Occipital lobe (tissue), 3 donors: ENCODE measurements at places on chromosomes 6 and 20.

DNA sequence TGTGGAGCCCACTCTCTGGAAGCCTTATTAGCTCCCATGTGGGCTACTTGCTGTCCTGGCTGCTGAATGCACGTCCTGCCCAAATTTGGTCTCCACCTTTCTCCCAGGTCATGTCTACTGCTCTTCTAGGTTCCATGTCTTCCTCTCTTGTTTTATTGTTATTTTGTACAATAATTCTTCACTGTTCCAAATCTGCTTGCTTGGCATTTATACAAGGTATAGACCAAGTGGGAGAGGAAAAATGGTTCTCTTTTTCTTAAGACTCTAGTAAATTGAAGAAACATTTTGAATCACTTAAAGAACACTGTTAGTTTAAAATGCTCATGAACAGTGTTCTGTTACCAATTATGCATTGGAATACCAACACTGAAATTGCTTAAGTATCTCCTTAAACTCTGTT lies 81.6 kb upstream of the SCP2D1 start:
- no peak for DNase-seq

DNA sequence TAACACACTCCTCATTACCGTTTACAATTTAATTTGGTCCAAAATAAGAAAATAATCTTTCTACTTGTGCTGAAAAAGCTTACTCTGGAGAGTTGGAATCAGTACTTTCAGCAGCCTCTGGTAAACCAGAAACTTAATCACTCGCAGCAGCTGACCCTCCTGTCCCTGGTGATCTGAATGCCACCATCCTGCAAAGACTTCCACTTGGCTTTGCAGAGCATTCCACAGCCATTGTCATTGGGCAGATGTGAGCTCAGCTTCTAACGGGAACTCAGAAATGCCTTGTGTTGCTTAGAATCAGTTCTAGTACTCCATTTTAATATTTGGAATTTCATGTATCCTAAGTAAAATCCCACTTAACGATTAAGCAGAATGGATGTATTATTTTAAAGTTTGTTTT lies 59.7 kb downstream of the PHACTR1 start:
- no peak for DNase-seq

DNA sequence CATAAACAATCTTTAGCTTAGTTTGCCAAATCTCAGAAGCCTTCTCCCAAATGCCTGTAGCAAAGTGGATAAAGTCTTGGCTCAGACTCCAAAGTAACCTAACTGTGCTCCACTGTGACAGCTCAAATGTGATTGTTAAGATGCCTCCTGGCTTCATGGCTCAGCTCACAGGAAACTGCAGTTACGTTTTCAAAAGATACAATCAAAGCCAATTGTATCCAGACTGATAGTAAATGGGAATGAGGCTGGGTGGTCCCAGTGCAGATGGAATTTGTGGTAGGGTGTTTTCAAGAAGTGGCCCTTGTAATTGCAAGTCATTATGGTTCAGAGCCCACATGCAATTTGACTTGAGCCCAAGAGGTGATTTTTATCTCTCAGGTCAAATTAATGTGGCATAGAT lies 151.2 kb upstream of the TAB2 start:
- no peak for DNase-seq

DNA sequence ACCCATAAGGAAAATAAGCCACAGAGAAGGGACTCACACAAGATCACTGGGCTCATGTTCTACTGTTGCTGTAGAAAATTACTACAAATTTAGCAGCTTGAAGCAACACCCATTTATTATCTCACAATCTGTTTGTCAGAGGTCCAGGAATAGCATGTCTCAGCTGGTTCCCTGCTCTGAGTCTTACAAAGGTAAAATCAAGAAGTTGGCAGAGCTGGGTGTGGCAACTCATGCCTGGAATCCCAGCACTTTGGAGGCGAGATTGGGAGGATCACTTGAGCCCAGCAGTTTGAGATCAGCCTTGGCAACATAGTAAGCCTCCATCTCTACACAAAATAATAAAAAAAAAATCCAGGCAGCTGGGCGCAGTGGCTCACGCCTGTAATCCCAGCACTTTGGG lies 28.5 kb upstream of the ZNF831 start:
- no peak for DNase-seq

DNA sequence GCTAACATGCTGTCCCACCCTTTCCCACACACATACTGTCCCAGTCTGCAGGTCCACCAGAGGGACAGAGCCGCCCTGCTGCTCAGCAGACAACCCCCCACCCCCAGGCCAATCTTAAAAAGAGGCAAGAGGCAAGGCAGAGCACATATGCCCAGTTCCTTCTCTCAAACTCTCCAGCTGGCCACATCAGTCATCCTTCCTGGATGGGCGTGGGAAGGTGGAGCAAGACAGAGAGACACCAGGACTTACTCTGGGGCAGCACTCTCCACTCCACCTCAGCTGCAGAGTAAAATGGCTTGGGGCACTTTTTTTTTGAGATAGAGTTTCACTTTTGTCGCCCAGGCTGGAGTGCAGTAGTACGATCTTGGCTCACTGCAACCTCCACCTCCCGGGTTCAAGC lies 10.8 kb downstream of the MOCS3 start:
- no peak for DNase-seq

DNA sequence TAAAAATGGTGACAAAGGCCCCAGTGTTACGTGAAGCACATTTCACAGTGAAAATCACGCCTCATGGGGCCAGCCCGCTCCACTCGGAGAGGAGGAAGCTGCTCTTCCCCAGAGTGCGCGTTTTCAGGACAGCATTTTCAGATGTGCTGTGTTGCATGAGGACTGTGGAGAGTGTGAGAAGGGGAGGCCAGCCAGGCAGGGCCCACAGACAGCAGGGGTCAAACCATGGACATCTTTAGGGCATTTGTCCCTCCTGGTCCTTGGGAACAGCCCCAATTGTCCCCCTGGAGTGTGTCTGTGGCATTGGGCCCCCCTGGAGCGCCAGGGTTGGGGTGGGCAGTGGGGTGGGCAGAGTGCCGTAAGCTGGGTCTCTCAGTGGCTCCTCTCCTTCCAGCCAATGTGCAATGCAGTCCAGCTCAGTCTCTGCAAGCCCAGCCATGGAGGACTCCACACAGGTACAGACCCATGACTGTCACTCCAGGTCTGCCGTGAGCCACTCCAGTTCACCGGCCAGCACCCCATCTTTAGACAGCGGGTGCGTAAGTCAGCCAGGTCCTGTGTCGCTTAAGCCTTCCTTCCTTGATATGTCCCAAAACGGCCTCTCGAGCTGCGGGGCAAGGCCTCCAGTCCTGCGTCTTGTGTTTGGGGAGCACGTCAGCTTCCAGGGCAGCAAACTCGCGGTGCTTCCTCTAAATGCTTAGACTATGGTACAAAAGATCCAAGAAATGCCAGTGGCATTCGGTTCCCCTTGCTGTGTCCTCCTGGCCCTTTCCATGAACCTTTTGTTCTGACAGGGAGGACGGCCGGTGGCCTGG lies 159.3 kb upstream of the AFDN start:
- DNase-seq, result no peak

DNA sequence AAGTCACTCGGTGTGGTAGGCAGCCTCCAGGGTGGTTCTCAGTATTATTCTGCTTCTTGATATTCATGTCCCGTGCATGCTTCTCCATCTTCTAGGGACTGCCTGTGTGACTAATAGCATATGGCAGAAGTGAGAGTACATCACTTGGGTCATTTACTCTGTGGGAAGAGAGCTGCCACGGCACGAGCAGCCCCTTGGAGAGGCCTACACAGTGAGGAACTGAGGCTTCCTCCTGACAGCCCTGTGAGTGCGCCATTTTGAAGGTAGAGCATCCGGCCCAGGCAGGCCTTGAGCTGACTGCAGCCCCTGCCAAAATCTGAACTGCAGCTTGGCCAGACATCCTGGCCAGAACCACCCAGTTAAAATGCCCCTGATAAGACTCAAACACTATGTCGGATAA lies 17.3 kb upstream of the MCUR1 start:
- no peak for DNase-seq

- no peak for DNase-seq
Measured at GRCh38 chr20:59120919-59121318, 42.7 kb upstream of the ZNF831 start.

DNA sequence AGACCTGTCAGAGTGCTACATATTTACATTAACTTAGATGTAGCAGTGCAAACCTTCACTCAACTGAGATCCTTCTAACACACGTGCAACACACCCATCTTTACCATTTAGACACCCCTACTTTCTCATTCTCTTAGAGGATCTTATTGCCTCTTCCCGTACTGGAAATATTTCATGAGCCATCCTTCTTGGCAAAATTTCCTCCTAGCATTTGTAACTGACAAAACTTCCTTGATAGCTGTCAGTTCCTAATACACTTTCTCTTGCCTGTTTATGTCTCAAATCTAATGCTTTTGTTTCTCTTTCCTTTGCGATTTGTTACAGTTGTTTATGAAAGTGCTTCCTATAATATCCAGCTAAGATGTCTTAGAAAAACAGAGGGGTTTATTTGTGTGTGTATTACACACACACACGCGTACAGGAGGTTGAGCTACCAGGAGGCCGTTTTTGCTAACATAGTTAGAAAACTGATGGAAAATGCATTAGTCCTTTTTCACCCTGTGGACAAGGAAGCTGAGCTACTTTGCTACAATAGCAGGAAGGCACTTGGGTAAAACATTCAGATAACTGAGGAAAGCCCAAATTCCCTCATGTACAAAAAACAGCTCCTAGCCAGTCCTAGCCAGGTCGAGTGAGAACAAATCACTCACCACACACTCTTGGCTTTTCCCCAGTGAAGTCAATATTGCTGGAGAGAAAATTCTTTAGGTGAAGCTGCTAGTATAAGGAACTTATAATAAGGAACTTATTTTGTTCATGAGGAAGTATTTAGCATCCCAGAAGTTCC lies 153.6 kb downstream of the NFATC2 start:
- DNase-seq, result no peak

GRCh38 chr20:13858439-13858838 lies 73.6 kb downstream of the NDUFAF5 start:
- no peak for DNase-seq

DNA sequence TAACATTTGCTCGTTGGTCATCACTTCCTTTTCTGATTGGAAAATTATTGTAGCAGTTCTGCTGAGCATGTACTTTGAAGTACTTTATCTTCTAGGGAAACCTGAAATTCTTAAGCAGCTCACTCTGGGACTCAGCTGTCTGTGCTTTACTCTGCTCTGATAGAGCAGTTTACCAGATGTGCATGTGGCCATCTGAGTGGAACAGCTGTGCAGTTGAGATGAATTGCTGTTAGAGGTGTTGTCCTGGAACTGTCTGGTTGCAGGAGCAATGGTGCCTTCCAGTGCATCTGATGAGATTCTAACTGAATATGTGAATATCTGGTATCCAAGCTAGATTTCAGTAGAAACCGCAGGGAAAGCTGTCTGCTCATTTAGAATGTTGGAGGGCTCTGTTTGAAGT lies 27.2 kb downstream of the PANK2 start:
- no peak for DNase-seq

- no peak for DNase-seq
Measured at GRCh38 chr6:125232466-125232865, 69.3 kb downstream of the HDDC2 start.

- DNase-seq, result no peak
Measured at GRCh38 chr20:11445161-11445560, 472.5 kb upstream of the BTBD3 start.

GRCh38 chr6:22194188-22194921 lies 102.5 kb downstream of the PRL start:
- DNase-seq, result no peak

DNA sequence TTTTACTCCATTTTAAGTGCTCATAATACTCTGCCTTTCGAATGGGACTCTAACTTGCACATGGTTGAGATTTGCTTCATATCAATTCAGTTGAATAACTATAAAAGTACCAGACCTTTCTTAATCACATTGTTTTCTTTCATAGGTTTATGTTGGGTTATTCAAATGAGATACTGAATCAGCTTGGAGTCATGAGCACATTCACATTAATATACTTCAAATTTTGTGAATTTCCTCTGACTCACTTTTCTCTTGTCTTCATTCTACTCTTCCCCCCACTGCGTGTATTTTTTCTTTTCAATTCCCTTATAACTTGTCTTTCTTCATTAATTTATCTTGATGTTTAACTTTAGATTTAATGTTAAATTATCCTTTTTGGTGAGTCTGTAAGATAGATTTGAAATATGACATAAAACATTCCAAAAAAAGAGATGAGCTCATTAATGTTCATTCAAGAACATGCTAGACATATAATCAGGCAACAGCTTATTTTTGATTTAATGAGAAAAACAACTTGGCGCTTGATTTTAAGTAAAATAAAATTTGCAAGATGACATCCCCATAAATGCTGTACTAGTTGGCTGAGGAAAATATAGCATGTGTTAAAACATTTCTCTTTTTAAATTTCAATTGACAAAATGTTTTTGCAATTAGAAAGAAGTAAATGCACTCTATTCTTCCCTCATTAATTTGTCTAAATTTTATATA lies 736.0 kb downstream of the CD109 start:
- DNase-seq, result no peak

DNA sequence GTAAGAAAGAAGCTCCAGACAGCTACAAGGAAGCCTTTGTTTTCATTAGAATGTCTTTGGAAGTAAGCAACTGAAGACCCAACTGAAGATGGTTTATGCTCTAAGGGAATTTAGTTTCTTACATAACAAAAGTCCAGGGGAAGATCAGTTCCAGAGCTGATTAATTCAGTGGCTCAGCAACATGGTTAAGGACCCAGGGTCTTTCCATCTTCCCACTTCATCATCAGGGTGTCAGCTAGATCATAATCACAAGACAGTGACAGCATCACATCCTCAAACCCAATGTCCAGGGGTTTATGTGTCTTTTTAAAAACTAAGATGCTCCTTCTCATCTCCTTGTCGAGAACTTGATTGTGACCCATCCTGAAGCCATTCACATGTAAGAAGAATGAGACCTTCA lies 119.7 kb upstream of the PRDM1 start:
- no peak for DNase-seq

GRCh38 chr6:70547313-70547712 lies 19.4 kb upstream of the SDHAF4 start:
- DNase-seq, result no peak

DNA sequence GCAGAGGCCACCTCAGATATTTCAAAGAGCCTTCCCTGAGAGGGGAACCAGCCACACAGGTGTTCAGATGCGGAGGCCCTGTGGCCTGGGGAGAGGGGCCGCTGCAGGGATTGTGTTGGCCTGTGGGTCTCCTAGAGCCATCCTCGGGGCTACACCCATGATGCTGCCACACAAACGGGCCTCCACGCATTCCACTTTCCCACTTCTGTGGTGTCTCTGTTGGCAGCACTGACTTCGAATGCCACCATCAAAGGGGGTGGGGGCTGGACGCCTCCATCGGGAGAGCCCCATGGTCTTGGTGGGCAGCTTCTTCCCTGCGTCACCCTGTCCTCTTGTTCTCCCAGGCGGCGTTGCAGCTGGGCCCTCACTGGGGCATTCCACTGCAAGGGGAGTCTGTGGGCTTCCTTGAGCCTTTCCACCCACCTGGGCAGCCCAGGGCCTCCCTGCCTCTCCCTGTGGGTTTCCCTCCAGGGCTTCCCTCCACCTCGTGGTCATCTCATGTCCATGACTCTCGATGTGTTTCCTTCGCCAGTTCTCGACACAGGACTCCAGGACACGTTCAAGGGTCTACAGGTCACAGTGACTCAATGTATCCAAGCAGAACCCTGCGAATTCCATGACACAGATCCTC lies 145.5 kb downstream of the ERMARD start:
- DNase-seq, result no peak
